CD4-positive, alpha-beta T cell treated with Interleukin-1 beta for 1 hour (primary cell): ENCODE measurements at places on chromosomes 5 and 9.

- no peak for DNase-seq
Measured at GRCh38 chr5:14028188-14028587, 83.7 kb upstream of the DNAH5 start.

- no peak for DNase-seq
Measured at GRCh38 chr9:7042124-7042523, 284.4 kb downstream of the KDM4C start.

DNA sequence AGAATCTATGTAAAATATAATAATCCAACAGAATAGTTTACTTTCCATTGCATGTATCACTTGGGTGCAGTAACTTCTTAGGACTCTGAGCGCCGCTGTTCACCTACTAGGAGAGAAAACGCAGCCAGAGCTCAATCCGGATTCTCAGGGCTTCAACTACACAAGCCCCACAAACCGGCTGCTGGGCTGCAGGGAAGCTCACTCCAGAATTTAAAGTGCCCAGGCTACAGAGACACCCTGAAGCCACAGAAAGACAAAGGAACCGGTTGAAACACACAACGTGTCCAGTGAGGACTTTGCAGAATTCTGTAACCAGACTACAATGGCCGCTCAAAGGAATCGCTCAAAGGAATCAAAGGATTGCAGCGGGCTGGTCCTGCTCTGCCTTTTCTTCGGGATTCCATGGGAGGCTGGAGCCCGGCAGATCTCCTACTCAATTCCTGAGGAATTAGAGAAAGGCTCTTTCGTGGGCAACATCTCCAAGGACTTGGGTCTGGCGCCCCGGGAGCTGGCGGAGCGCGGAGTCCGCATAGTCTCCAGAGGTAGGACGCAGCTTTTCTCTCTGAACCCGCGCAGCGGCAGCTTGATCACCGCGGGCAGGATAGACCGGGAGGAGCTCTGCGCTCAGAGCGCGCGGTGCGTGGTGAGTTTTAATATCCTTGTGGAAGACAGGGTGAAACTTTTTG lies at the start of gene PCDHGA10:
Gene PCDHGA10, plus strand, starts transcription at position 134 of the 686 bp plus-strand sequence. Its CDS starts 189 bp downstream, at position 323.
- peak; percentile 53 for DNase-seq

- peak; percentile 47 for DNase-seq
Measured at GRCh38 chr5:154197801-154198491, 7.4 kb downstream of the GALNT10 start.

- no peak for DNase-seq
Measured at GRCh38 chr5:138275379-138275782, 960 bp upstream of the GFRA3 start.

DNA sequence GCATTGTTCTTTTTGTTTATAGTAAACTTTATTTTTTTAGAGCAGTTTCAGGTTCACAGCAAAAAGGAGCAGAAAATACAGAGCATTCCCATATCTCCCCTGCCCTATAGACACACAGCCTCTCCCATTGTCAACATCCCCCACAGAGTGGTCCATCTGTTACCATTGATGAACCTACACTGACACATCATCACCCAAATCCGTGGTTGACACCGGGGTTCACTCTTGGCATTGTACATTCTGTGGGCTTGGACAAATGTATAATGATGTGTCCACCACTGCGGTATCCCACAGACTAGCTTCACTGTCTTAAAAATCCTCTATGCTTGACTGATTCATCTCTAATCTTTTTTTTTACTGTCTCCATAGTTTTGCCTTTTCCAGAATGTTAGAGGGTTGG lies 120.7 kb upstream of the SPATA31C2 start:
- no peak for DNase-seq

- DNase-seq, result peak; percentile 28
Measured at GRCh38 chr9:4985386-4986266, 554 bp downstream of the JAK2 start.

DNA sequence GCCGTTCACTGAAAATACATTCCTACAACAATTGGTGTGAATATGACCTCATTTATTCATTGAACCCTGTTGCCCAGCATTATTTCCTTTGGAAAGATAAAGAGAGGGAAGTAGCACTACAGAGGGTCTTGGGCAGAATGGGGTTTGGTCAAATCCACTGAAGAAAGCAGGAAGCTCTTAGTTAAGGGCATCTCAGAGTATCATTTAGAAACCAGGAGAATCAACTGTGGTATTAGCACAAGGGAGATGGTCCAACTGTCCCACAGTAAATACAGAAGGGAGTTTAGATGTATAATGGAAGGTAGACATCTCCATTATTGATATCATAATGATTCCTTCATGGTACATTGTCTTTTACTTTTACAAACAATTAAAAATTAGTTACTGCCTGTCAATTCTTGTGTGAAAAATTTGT lies 47.1 kb downstream of the LIX1 start:
- no peak for DNase-seq

DNA sequence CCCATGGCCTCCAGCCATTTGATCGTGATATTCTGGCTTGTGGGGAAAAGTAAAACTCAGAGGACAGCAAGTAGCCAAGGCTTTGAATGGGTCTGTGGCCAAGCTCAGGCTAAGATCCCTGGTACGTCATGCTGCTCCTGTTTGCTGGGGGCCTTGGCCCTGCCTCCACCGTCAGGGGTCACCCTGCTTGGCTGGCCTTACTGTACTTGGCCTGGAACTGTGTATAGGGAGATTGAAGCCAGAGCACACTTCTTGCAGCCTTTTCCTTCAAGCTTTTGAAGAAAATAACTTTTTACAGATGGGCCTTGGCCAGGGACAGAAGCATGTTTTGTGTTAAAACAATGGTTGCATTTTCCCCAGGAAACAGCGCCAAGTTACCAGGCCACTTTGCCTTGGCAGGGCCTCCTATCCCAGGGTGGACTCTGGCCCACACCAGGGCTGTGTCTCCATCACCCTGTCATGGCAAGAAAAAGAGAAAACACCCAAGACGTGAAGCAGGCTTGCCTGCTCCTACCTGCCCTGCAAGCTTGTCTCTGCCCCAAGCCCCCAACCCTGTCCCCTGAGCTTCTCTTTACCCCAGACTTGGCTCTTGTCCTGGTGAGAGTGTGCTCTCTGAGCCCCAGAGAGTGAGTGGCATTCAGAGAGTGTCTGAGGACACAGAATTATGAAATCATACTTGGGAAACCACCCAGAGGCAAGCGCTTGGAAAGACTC lies 286.9 kb downstream of the GADD45G start:
- DNase-seq, result no peak

DNA sequence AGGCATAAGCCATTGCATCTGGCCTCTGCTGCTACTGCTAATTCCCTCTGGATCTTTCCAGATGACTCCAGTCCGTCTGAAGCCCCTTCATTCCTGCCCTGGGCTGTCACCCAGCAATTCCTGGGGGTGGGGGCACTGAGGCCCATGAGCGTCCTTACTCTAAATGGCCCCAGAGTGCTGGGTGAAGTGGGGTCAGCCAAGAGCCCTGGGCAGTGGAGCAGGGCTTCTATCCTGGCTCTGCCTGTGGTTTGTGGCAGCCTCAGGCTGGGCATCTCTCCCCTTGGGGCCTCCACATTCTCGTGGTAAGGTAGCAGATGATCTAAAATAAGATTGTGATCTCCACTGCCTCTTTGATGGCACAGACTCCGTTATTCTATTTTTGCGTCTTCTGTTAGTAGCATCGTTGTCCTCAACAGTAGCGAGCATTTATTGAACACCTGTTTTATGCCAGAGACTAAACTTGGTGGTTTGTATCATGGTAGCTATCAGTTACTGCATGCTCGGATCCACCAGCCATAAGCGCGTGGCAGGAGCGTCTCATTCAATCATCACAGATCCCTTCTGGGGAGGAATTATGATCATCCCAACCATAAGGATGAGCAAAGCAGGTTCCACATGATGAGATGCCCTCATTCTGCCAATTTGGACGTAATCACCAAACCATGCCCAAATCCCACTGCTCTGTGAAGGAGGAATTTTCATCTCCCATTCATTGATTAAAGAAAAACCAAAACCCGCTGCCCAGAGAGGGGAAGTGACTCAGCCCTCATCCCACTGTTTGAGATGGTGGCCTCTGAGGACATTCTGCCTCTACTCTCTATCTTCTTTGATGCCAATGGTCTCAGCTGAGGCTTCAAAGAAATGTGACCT lies 21.9 kb upstream of the DUSP1 start:
- no peak for DNase-seq
